Fibroblast of skin of right biceps (primary cell): ENCODE measurements at places on chromosomes 16 and 17.

DNA sequence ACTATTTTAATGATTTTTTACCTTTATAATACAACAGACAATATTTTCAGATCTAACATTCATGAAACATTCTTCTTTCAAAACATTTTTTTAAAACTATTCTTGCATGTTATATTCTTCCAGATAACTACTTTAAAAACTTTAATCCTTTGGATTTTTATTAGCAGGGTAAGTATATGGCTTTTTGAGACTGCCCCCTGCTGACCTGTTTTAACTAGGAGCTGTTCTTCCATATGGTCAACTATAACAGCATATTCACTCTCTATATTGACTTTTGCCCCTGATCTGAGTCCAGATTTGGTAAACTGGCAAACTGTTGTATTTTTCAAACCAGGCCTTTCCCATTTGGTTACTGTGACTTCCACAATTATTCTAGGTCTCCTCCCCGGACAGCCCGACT lies 16.5 kb downstream of the ZNF18 start:
- DNase-seq: no peak

- DNase-seq: peak; percentile 98
Measured at GRCh38 chr16:89581045-89581695, 5.6 kb downstream of the CPNE7 start.

DNA sequence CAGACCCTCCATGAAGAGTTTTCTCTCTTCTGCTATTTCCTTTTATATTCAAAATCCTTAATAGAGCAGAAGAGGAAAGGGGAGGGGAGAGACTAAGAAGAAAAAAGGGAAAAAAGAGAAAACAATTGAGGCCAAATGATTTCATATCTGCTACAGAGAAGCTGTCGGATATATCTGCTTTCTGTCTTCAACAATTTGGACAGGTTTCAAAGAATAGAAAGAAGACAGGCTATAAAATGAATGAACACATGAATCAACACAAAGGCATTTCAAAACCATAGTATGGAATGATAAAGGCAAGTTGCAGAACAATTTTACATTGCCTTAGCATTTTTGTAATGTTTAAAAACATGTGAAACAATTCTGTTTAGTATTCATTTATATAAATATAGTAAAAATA lies 4.7 kb upstream of the CMTR2 start:
- DNase-seq: peak; percentile 27

DNA sequence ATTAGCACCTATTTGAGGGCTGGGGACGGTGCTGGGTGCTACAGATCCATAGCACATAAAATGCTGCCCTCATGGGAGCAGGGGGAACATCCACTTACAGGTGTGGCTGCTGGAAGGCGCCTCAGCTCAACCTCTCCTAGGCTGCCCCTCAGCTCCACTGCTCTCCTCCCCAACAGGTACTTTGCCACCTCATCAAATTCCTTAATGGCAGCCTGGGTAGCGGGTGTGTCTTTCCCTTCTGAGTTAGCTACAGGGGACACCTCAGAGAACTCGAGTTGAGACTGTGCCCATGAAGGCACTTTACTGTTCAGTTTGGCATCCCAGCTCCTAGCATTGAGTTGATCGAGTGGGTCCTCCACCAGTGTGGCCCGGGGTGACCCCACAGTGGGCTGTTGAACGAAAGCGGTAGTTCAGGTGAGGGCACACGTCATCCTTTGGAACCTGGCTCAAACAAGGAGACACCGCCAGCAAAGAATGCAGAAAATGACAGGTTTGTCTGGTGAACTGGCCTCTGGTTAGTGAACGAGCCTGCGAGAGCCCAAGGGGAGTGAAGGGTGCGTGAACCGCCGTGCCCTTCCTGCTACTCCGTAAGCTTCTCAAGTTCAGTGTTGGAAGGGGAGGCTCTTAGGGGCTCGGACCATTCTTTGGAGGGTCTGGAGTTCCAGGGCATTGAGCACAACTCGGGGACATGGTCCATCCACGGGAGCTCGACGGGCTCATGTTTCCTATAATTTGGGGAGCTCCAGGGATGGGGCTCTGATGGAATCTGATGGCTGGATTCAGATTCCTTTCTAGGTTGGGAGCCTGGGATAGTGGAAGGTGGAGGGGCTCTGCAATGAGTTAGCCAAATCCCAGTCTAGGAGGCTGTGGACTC lies 3.5 kb upstream of the CMIP start:
- no peak for DNase-seq

GRCh38 chr16:303760-304505 lies 21.0 kb downstream of the PDIA2 start:
- DNase-seq: no peak

DNA sequence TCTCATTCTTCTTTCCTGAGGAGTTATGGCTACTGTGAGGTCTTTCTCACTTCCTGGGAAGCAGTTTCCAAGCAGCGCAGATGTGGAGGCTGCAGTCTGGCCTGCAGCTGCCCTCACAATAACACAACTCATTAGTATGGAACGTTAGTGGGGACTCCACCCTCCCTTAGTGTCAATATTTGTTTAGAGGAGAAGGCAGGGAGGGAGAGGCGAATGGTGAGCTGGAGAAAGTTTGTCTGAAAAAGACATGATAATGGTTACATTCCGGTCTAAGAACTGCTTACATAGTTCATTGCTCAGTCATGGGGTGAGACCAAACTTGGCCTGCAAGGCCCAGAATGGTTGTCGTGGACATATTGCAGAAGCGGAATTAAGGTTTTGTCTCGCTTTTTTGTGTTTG lies 170.2 kb downstream of the HS3ST3B1 start:
- DNase-seq: peak; percentile 77

DNA sequence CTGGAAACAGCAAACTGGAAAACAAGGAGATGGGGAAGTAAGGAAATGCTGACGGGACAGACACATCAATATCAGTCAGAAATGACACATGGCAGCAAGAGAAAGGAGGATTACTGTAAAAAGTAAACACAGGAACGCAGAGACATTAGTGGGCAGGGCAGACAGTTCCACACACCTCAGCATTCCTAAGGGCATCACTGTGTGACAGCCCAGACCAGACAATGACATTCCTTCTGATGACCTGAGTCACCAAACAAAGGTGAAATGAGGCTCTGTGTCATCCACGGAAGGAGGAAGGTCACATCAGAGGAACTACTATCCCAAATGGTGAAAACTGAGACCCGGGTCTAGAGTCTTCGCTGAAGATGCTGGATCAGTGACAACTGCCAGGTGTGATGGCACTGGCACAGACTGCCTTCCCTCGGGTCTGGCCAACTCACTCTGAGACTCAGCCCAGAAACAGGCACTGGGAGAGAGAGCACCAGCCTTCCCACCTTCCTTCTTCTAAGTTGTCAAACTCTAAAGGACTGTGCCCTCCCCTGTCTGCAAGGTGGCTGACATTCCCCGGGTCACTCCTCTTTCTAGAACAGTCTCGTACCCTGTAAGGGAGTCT lies 36.7 kb downstream of the TK2 start:
- DNase-seq: no peak

DNA sequence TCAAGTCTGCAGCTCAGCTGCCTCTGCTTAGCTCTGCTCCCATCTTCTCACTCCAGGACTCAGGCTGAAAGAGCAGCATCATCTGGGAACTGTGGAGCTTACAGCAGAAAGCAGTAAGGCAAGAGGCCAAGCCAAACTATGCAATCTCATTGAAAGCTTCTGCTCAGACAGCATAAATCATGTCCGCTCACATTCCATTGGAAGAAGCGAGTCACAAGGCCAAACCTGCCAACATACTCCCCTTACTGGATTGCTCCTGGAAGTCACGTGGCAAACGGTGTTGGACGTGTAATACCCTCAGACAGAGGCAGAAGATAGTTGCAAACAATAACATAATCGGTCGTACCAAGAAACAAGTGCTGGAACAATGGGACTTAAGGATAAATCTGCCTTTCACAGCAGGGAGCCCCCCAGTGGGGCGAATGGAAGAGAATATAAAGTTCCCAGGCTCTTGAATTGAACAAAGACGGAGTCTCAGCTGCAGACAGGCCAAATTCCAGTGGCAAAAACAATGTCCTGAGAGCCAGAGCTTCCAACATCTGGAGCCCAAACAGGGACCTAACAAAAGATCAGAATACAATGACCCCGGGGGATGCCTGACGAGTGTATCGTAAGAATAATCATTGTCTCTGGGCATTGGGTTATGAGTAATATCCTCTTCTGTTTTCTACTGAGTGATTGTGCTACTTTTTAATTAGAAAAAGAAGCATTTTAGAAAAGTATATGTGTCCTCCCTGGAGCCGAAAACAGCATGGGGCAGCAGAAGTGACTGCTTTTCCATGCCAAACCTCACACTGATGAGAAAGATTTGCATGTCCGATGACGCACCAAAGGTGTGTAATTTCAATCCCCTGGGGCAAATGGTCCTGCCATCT lies 68.4 kb downstream of the CMC2 start:
- DNase-seq: peak; percentile 99

DNA sequence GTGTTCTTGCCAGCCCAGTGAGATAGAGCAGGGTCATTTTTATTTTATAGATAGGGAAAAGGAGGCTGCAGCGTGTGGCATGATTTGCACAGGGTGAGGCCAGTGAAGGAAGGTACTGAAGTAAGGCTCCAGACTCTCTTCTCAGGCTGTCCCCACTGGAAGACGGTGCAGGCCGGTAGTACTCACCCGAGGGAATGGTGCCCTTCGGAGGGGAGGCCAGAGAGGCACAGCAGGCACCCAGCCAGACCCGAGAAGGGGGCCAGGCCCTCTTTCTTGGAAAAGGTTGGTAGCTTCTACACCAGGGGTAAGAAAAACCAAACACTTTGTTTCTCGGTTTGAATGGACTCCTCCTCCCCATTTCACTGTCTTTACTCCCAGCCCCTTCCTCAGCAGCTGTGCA lies 288 bp downstream of the ANKRD40CL start:
- DNase-seq: no peak

DNA sequence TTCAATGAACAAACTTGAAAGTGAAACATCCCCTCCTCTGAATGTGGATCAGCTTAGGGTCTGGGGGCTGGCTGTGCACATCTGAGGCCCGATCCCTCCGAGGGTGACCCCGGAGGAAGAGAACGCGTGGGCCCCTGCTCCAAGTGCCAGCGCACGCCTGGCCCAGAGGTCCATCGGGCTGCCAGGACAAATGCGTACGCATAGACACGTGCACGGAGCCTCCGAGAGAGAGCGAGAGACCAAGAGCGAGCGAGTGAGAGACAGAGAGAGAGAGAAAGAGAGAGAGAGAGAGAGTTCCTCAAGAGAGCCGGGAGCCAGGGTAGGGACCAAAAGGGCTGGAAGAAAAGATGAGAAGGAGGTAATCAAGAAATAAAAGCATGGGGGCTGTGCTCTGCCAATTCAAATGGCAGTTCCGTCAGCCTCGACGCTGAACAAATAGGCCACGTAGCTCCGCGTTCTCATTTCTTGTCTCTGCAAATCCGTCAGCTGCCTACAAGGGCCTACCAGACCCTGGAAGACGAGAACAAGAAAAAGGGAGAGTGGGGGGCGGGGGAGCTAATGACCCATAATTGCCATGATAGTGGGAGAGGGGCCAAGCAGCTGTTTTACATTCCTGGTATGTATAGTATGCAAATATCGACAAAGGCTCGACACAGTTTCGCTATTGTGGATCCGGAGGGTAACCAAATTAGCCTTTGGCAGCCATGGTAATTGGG lies 435.3 kb upstream of the ZFHX3 start:
- DNase-seq: peak; percentile 4

DNA sequence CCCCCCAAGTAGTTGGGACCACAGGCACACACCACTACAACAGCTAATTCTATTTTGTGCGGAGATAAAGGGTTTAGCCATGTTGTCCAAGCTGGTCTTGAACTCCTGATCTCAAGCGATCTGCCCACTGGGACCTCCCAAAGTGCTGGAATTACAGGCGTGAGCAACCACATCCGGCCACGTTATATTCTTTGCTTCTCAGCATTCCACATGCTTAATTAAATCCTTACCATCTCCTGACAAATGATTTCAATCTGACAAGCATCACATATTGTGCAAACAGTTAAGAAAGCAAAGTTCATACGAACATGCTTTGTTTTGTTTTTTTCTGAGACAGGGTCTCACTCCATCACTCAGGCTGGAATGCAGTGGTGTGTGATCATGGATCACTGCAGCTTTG lies 18.2 kb downstream of the HIGD1B start:
- peak; percentile 86 for DNase-seq

GRCh38 chr16:51306886-51307595 lies 156.0 kb upstream of the SALL1 start:
- DNase-seq: no peak

DNA sequence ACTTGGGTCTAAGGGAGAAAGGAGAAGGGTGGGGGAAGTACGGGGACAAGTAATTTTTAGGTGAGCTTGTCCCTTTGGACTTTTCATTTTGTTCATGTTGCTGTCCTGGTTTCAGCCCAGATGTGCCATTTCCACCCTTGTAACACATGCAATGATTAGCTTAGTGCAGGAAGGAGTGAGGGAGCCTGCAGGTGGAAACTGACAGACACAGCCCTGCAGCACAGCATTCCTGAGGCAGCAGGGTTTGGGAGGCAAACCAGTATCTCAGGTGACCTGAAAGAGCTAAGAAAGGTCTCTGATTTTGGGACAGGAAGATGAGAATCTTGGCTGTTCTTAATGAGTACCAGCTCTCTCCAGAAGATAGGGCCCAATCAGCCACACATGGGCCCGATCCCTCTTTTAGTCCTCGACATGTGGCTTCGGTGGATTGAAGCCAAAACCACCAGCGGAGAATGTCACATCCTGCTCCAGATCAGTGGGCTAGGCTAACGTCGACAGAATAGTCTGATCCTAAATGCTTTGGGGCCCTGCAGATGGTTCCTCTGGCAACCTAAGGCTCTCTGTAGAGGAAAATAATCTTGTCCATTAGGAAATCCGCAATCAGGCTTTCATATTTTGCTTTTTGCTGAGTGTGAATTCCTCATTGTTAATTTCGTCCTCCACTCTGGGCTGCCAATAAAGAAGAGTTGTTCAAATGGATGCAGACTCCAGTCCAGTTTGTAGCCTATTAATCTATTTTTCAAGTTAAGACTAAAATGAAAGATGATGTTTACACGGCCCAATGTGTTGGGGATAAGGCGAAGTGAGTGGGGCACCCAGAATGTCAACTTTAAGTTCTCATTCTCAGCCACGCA lies 3.8 kb upstream of the RNF157 start:
- peak; percentile 67 for DNase-seq

DNA sequence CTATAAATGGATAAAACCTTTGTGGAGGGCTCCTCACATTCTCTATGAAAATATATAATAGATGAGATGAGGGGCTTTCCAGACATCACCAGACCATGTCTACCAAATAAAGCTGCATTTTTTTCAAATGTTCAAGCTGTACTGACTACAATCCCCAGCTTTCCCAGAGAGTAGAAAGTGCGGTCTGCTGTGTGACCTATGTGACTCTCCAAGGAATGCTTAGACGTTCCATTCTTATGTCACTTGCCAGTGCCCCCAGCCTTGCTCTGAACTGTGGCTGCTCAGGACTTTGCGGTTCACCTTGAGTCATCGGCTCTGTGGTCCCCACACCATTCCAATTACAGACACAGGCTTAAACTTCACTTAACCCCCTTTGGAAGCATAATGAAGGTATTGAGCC lies 47.8 kb upstream of the SCNN1B start:
- DNase-seq: peak; percentile 71

DNA sequence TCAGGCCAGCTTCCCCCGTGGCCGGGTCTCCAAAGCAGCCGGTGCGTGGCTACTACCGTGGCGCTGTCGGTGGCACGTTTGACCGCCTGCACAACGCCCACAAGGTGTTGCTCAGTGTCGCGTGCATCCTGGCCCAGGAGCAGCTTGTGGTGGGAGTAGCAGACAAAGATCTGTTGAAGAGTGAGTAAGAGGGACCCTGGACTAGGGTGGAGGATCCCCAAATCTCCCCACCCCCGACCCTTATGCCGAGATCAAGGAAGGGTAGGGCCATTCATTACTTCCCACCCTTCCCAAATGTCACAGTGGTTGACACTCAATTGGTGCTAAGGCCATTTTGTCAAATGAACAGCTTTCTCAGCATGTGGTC lies 1.2 kb downstream of the COASY start:
- no peak for DNase-seq
